Pancreas (tissue), 10 donors: ENCODE measurements at places on chromosomes 11 and 22.

DNA sequence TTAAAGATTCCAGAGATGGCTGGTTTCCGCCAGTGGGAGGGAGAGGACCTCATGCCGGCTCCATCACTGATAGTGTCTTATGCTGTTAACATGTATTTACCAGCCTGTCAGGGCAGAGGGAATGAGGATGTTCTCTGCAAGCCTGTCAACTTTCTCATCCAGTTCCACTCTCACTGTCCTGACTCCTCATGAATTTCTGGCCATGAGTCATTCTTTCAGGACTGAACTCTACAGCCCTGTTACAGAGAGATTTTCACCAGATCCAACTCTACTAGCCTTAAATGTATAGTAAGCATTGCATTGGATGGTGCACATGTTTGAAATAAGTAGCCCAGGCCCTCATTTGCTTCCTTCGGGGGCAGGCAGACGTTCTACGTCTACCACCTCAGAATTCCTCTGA lies 387.7 kb downstream of the TMEM135 start:
- no peaks in the 10 kb centered on the region for H3K36me3 ChIP-seq
- H3K4me3 ChIP-seq = no peak overlapping the region
- no peak for DNase-seq
- no peak overlapping the region for H3K27ac ChIP-seq

DNA sequence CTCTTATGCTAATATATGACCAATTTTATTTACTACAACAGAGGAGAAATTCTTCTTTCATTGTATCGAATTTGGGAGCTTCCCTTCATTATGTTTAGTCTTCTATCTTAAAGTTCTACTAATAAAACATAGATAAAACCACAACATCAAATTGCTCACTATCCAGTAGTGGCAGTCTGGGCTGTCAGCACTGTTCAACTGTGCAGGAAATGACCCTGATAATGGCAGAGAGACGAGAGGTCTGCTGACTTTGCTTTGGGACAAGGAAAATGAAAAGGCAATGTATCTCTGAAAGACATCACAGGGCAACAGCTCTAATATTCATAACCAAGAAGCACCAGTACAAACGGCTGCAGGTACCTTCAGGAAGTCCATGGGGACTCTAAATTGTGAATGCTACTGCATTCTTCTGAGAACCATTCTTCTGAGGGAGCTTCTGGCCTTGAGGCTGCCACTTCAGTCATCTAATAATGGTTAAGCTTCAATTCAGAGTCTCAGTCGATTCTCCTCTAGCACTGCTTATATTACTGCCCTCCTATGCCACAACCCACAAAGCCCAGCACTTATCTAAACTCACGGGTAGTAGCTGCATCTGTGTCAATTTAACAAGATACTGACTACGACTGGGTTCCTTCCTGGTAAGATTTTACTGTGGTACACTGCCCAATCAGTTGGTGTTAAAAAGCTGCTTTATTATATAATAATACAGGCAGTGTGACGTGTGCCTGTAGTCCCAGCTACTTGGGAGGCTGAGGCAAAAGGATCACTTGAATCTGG lies 44.2 kb downstream of the CKAP5 start:
- no peak overlapping the region for H3K27ac ChIP-seq
- H3K27me3 ChIP-seq = no peaks in the 10 kb centered on the region
- no peaks in the 10 kb centered on the region for H3K4me1 ChIP-seq

GRCh38 chr11:73416786-73417185 lies 40.6 kb downstream of the RELT start:
- DNase-seq = no peak
- no peak overlapping the region for H3K4me3 ChIP-seq
- no peaks in the 10 kb centered on the region for H3K4me1 ChIP-seq

- DNase-seq = no peak
- H3K4me1 ChIP-seq = peaks cover 6% of the 10 kb centered on the region
- H3K27me3 ChIP-seq = no peaks in the 10 kb centered on the region
- H3K36me3 ChIP-seq = no peaks in the 10 kb centered on the region
- H3K27ac ChIP-seq = no peak overlapping the region
Measured at GRCh38 chr11:128453444-128454336, 133.7 kb downstream of the ETS1 start.

- H3K4me3 ChIP-seq = no peak overlapping the region
- H3K36me3 ChIP-seq = no peaks in the 10 kb centered on the region
- no peak overlapping the region for H3K27ac ChIP-seq
- H3K27me3 ChIP-seq = no peaks in the 10 kb centered on the region
- H3K4me1 ChIP-seq = no peaks in the 10 kb centered on the region
Measured at GRCh38 chr11:80144897-80145594, 704.2 kb upstream of the TENM4 start.

DNA sequence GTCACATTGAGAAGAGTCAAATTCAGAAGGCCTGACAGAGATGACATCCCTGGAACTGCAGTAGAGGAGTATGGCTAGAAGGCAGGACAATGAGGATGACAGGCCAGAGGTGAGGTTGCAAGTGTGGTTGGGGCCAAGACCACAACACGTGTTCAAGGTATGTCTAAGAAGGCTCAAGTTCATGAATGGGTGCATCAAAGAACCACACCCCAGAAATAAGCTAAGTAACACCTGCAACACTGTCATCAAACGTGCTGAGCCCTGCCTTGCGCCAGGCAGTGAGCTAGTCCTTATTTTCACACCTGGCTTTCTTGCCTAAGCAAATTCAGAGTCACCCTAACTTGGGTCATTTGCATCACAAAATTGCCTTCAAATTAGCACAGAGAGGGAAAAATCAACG lies 313.6 kb downstream of the KIRREL3 start:
- H3K4me1 ChIP-seq = no peaks in the 10 kb centered on the region
- no peaks in the 10 kb centered on the region for H3K27me3 ChIP-seq
- DNase-seq = no peak
- H3K4me3 ChIP-seq = no peak overlapping the region
- no peak overlapping the region for H3K27ac ChIP-seq

DNA sequence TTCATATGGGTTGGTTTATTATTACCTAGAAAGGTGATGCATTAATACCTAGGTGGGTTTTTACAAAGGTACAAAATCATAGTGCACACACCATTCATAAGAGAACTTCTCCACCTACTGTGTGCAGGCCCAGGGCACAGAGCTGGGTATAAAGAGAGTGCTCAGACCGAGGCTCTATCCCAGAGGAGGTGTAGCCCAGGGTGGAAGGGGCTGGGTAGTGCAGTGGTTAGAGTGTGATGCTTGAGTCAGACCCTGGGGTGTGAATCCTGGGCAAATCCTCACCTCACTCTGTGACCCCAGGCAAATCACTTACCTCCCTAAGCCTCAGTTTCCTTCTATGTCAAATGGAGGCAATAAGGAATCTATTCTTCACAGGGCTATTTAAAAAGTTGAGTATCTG lies 32.2 kb downstream of the PARVG start:
- H3K27ac ChIP-seq = no peak overlapping the region
- DNase-seq = no peak
- no peaks in the 10 kb centered on the region for H3K27me3 ChIP-seq
- H3K4me1 ChIP-seq = no peaks in the 10 kb centered on the region
- no peaks in the 10 kb centered on the region for H3K36me3 ChIP-seq
